Ovary (tissue), 10 donors: ENCODE measurements at places on chromosomes 3 and 15.
A peak's percentile ranks its signal among the peaks of the same experiment; 100 is the strongest.

DNA sequence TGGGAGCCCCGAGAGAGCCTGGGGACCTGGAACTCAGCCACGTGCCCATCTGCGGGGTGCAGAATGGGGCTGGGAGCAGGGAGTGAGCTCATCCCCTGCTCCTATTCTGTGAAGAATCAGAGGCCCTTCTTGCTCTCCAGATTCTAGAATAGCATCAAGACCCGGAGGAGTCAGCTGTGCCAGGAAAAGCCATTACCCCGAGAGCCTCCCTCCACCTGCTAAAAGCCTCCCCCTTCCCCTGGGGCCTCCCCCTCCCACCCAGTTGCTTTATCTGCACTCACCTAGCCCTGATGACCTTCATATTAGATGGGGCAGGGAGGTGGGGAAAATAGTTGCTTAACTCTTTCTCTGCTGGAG, 23.1 kb downstream of the CCDC33 start:
- DNase-seq = no peak

DNA sequence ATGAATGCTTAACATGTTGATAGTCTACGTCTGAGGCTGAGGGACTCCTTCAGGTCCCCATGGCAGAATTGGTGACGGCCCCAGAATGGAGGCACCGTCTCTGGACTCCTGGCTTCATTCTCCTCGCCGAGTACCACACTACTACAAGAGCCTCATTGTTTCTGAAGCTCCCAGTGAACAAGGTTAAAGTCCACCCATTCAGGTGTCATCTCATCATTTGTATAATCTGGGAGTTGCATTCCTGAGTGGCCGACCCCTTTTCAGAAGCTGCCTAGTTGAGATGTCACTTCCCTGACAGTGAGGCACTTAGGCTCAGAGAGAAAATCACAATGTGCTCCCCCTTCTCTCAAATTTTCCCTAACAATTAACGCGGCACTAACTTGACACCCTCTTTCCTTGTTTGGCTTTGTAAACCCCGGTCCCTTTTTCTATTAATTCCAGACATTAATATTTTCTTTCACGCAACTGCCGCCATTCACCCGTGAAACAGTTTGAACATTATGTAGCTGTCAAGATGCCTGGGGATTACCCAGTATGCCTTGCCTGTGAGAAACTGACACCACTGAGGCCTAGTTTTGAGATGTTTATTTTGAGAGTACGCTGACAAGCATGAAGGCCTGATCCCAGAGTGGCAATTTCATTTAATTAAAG, 105.6 kb downstream of the MCTP2 start:
- DNase-seq = no peak

- DNase-seq = no peak
Measured at GRCh38 chr15:63338170-63338569, 43.5 kb downstream of the CA12 start.

DNA sequence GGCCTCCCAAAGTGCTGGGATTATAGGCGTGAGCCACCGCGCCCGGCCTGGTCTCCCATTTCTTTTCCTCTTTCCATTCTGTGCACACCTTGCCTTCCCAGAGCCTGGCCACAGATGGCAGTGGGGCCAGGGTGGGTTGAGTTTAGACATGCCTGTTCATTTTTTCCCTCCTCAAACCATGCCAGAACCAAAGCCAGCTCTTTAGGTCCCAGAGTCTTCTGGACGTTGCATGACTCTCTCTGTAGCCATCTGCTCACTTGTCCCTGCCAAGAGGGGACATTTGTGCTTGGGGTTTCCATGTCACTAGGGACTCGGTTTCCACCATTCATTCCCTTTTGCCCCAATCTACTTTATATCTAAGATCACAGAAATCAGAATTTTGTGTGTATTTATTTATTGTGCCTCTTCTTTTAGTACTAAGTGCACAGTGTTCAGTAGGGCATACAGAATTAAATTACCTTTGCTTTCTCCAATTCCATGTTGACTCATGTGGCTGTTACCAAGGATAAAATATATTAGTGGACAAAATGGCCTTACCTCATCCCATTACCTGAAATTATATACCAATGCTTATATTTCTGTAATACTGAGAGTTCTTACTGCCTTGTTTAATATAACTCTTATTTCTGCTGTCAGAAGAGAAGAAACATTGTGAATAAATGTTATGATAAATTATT, 49.6 kb downstream of the USP13 start:
- DNase-seq = no peak

DNA sequence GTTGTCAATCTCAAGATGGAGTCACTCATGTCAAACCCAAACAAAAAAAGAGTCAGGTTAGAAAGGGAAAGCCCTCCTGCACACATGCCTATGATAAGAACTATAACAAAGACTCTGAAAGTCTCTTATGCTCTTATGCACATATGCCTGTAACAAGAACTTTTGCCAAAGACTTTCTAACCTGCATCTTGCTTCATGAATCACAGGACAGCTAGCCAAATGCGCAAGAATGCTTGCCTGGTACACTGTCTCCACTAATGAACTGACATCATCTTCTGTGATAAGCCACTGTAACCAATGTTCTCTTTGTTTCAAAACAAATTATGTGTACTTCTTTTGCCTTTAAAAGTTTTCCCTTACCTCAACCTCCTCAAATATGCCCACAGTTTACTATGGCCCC, 18.2 kb upstream of the EHHADH start:
- no peak for DNase-seq

GRCh38 chr3:128931046-128931445, 51.6 kb downstream of the ACAD9 start:
- no peak for DNase-seq

DNA sequence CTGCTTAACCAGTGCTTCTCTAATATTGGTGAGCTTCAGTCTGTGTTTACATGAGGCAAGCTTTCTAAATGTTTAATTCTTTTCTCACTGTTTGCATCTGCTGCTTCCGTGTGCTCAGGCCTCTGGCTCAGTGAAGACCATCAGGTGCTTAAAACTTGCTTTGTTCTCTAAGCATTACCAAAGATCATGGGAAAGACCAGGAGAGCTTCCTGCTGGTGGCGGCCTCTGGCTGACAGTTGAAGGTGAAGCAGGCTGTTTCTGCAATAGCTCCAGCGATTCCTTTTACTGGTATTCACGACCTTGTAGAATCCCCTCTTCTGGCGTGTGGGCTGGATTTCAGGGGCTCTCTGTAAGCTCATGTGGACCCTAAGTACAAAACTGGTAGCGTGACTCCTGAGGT, 45.1 kb downstream of the EDEM1 start:
- DNase-seq = no peak

GRCh38 chr3:98188545-98188944, 22.0 kb downstream of the OR5H15 start:
- DNase-seq = no peak

GRCh38 chr3:185655426-185656320, 69.6 kb downstream of the SENP2 start:
- peak; percentile 39 for DNase-seq

DNA sequence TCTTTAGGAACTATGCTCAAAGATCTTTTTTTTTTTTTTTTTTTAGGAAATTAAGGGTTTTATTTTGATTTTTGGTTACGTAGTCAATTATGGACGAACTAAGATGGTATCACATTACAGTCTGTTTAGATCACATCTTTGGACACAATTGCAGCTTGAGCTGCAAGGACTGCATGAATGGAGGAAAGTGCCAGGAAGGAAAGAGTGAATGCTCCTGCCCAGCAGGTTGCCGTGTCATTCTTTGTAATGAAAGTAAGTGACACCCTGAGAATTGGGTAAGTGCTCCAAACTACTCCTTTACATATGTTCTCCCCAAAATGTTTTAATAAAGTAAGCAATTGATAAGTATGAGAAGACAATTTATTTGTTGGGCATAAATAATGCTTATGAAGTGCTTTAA, 716.5 kb upstream of the GOLIM4 start:
- DNase-seq = no peak

DNA sequence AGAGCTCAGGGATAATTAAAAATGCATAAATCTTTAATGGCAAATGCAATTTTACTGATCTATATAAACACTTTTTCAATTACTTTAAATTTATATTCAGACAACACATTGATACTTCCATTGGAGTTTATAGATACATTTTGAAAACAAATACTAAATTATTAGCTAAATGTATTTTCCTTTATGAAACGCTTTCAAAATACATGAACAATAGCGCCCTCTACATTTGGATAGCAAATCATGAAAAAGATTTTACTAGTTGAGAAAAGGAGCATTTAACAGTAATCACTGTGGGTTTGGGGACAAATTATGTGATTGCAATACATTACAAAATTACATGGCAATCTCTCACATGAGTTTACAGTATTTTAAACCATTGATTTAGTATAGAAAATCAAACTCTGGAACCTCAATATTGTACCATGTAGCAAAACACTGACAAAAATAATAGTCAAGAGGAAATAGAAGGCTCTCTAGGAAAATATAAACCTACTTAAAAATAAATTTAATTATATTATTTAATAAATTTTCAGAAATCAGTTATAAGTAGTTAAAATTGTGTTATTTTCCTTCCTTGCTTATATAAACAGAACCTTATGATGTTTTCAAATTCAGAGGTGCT, 207.9 kb downstream of the ZIC1 start:
- DNase-seq = no peak

GRCh38 chr3:11847607-11848006, 922 bp upstream of the TAMM41 start:
- no peak for DNase-seq

DNA sequence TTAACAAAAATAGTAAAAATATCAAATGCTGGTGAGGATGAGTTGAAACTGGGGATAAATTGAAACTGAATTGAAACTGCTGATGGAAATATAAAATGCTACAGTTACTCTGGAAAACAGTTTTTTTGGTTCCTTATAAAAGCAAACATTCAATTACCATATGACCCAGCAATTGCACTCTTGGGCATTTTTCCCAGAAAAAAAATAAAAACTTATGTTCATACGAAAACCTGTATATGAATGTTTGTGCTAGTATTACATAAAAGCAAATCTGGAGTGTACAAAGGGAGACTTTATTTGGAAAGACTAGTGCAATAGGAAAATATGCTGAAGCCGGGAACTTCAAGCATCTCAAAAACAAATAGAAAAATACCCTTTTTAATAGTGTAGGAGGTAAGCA, 857.9 kb upstream of the CADM2 start:
- no peak for DNase-seq

- DNase-seq = no peak
Measured at GRCh38 chr15:27696530-27696929, 402.6 kb downstream of the OCA2 start.

GRCh38 chr15:90638201-90638691, 78.9 kb upstream of the BLM start:
- no peak for DNase-seq

DNA sequence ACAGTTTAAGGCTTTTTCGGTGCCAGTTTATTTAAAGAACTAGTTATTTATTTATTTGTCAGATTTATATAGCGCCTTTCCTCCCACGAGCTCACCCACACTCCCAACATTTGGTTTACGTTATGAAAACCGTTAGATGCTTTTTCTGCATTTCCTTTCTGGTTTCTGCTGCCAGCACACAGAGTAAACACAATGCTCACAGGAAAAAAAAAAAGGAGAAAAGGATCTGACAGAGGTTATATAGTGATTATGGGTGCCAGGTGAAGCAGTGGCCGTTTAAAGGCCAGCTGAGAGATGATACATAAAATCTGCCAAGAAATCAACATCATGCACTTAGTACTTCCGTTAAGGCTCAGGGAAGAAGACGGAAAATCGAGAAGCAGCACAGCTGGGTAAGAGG, 37.9 kb downstream of the ETV5 start:
- no peak for DNase-seq

GRCh38 chr3:104805042-104805441, 561.7 kb upstream of the ALCAM start:
- DNase-seq = no peak

DNA sequence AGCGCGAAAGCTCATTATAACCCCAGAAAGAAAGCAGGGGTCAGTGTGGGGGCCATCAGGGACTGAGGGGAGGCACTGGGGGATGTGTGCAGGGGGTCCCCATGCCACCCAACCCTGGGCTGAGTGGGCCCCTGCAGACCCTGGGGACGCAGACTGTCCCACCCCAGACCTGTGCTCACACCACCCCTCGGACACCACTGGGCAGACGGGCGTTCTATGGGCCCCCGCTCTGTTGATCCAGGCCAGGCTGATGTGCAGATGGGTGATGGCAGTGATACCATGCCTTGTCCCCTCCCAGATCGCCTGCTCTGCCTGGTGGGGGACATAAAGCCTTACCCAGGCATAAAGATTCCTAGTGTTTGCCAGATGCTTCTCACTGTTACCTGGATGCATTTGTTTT, 259.7 kb upstream of the TLE3 start:
- no peak for DNase-seq

- no peak for DNase-seq
Measured at GRCh38 chr3:115814006-115814405, 190.7 kb downstream of the GAP43 start.
